ENCODE measurements at places on chromosomes 16 and 17. TPM values are rescaled to one million over a fixed set of nuclear protein-coding genes. Genes with fewer than 3 reads are reported as not detected.

Gene ABCC12
- polyA plus RNA-seq, result not detected

Gene HOXB3
- polyA plus RNA-seq, result 28.3 TPM

Gene NTHL1
- polyA plus RNA-seq, result 14.5 TPM

Gene HOXB6
- polyA plus RNA-seq, result 15.4 TPM

Gene DPEP3
- polyA plus RNA-seq, result not detected

Gene WSCD1
- polyA plus RNA-seq, result 0.20 TPM

Gene ZNF597
- 1.6 TPM for polyA plus RNA-seq

Gene TELO2
- polyA plus RNA-seq, result 7.4 TPM

Gene GLG1
- polyA plus RNA-seq, result 191 TPM

Gene HOXB9
- polyA plus RNA-seq, result not detected

Gene DNAAF1
- polyA plus RNA-seq, result not detected

Gene ANKRD40CL
- polyA plus RNA-seq, result not detected

Gene KIF22
- polyA plus RNA-seq, result 19.9 TPM

Gene CDH11
- polyA plus RNA-seq, result 306 TPM

Gene WRAP53
- polyA plus RNA-seq, result 4.1 TPM

Gene GUCY2D
- not detected for polyA plus RNA-seq

Gene GLP2R
- 0.63 TPM for polyA plus RNA-seq

Gene EVPLL
- not detected for polyA plus RNA-seq

Gene CTF1
- polyA plus RNA-seq, result 12.5 TPM

Gene SEZ6L2
- polyA plus RNA-seq, result 5.0 TPM

Gene CD300H
- polyA plus RNA-seq, result not detected

Gene CARD14
- not detected for polyA plus RNA-seq

Gene TP53TG3E
- polyA plus RNA-seq, result not detected

Gene SKAP1
- not detected for polyA plus RNA-seq
